Stimulated activated CD8-positive, alpha-beta memory T cell treated with anti-CD3 and anti-CD28 coated beads, Interleukin-12 subunit alpha, Interleukin-12 subunit beta, amount 100 ng/mL, for 1 hour (primary cell): ENCODE measurements at places on chromosomes 12 and 14.

DNA sequence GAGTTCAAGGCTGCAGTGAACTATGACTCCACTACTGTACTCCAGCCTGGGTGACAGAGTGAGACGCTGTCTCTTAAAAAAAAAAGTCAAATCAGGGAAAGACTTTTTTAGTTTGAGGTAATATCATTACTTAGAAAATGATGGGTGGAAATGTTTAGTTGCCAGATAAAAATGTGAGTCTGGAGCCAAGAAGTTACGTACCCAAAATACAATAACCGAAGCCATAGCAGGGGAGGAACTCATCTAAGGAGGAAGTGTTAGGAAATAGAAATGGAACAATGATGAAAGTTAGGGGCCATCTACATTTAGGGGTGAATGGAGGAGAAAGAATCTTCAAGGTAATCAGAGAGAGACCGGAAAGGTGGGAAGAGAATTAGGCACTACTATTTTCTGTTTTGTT is 98.8 kb downstream of the DACT1 start:
- DNase-seq = no peak

GRCh38 chr12:69437073-69437472 is 33.1 kb upstream of the FRS2 start:
- no peak for DNase-seq

DNA sequence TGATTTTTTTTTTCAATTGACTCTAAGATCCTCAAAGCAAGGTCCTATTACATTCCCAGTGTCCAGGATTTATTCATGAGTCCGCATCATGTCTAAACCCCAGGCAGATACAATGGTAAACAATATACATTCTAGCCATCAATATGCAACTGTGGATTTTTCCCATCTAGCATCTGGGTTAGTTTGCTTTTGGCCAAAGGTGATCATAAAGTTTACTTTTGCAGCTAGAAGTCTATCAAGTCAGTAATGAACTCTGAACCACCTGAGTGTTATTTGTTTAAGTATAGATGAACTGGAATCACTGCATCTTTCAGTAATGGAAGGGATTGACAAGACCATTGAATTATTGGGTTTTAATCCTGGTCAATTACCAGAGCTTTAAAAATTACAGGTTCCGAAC is 80.8 kb downstream of the STON2 start:
- no peak for DNase-seq

DNA sequence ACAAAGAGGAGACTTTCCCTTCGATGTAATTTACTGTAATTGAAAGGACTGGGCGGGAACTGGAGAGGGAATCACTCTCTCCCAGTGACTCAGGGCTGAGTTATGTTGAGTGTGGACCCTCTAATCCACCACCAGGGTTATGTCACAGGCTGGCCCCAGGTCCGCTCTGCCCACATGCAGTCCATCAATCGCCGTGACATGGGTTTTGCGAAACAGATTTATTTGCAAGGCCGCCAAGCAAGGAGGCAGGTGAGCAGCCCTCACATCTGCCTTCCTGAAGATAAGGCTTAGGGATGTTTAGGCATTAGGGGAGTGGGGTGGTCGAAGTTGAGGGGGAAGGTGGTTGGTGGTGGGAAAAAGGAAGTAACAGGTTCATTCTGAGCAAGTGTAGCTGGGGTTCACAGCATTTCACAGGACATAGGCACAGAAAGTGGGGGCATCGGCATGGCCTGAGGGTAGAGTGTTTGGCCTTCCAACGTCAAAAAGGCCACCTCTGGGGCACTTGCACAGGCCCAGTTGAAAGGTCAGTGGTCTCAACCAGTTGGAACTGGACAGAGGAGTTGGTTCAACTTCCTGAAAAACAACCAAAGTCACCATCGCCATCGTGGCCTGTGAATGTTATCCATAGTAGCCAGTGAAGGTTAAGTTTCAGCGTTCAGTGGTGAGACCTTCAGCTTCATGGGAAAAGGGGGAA is 66.9 kb downstream of the DNAH10 start:
- DNase-seq = no peak

DNA sequence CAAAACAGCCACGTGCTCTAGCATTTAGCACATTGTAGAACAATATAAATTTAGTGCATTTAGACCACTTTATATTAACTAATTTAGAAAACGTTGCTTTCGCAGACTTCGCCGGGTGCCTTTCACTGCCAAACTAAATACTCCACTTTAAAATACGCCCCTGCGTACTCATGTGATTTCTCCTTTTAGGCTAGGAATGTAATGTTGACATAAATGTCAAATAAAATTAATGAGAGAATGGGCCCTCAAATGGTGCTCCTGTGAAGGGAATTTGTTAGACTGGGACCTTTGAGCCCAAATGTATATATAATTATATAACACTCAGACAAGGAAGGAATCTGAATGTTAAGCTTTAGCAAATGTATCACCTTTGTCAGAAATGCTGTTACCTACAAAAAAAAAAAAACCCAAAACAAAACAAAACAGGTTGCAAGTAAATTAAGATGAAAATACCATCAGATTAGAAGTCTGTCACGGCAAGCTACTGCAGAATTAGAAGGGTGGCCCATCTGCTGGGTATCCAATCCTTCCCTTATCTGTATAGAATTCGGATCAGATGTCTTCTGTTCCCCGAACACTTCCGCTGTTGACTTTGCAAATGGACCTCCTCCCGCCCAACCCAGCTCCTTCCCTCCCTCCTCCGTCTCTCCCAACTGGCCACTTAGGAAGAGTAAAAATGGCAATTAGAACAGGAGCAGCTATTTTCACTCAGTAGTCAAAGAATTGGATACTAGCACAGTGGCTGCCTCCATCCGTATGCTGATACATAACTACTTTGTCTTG is 159.3 kb upstream of the FOXN3 start:
- DNase-seq = no peak

DNA sequence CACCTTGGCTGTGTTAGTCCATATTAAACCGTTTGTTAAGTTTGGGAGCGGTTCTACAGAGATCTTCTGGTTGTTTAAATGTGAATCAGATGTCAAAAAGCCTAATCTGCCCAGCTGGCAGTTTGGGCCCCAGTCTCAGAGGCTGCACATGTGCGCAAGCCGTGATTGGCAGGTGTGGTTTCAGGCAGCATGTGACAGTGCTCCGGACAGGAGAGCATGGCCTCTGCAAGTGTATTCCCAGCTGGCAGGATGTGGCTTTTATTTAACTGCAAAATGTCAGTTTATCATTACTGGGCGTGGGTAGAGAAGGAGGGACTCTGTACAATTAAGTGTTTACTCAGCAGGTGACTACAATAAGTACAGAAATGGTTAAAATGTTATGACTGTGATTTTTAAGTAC is 77.5 kb downstream of the PELI2 start:
- no peak for DNase-seq

GRCh38 chr14:92507174-92507768 is 6.3 kb upstream of the RIN3 start:
- DNase-seq = no peak

DNA sequence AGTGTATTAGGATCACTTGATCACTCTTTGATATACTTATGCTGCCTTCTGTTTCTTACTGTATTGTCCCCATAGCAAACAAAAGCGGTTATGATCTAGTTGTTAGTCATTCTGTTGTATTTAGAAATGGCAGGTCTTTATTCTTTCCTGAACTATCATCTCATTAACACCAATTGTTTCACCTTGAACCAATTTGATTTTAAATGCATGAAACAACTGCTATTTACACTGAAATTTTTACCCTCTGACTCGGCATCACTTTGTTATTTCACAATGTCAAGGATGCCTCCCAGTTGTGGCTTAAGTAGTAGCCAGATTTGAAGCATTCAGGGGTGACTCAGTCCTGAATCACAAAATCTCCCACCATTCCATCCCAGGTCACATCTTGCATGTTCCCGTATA is 303.5 kb downstream of the EGLN3 start:
- no peak for DNase-seq

- DNase-seq = no peak
These were observed 163.0 kb upstream of the NRXN3 start for GRCh38 chr14:78007160-78007559.

- no peak for DNase-seq
These were observed 188.9 kb downstream of the TMX1 start for GRCh38 chr14:51428981-51429380.

GRCh38 chr14:38874721-38875120 is 228.3 kb downstream of the SEC23A start:
- no peak for DNase-seq

DNA sequence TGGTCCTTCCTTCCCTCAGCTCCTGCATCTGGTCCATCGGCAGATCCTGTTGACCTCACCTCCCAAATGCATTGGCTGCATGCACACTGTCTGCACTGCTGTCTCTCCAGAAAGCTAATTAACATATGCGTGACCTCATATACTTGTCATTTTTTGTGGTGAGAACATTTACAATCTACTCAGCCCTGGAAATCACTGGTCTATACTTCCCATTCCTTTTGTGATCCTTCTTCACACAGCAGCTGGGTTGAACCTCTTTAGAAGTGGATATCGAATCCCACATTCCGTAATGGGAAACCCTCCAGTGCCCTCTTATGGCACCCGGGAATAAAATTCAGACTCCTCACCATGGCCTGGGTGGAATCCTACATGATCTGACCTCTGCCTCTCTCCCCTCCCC is 45.0 kb downstream of the SMOC1 start:
- no peak for DNase-seq

DNA sequence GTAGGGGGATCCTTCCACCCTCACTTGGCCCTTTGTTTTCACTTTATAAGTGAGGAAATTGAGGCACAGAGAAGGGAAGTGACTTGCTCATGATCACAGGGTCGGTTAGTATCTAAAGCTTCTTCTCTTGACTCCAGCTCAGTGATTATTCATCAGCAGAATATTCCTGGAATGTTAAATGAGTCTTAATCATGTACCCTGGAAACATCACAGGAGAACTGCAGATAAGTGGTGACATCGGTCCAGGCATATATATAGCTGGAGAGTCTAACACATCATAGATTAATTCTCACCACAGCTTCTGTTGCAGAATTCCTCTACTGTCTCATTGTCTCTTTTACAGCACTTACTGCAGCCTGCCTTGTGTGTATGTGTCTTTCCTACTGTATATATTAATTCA is 69.9 kb downstream of the PAH start:
- no peak for DNase-seq

- DNase-seq = no peak
These were observed 6.2 kb upstream of the GNPNAT1 start for GRCh38 chr14:52797653-52798052.

DNA sequence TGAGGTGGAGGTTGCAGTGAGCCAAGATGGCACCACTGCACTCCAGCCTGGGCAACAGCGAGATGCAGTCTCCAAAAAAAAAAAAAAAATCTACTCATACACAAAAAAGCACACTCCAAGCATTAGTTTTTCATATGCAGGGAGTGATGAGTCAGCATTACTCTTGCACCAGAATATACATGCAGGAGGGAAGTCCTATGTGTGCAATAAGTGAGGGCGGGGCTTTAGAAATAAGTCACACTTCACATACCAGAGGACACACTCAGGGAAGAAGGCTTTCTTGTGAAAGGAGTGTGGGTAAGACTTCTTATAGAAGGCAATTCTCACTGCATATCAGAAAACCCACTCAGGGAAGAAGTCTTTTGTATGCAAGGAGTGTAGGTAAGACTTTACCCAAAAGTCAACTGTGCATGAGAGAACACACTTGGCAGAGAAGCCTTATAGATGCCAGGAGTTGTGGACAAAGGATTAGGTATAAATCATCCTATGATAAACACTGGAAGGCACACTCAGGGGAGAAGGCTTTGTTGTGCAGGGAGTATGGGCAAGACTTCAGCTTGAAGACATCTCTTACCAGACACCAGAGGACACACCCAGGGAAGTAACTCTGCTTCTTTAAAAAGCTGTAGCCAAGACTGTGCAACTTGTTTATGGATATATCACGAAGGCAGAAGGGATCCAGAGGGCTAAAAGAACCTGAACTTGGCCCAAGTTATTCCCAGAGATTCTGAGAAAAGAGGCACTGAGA is 50.5 kb downstream of the ATF7 start:
- DNase-seq = no peak

DNA sequence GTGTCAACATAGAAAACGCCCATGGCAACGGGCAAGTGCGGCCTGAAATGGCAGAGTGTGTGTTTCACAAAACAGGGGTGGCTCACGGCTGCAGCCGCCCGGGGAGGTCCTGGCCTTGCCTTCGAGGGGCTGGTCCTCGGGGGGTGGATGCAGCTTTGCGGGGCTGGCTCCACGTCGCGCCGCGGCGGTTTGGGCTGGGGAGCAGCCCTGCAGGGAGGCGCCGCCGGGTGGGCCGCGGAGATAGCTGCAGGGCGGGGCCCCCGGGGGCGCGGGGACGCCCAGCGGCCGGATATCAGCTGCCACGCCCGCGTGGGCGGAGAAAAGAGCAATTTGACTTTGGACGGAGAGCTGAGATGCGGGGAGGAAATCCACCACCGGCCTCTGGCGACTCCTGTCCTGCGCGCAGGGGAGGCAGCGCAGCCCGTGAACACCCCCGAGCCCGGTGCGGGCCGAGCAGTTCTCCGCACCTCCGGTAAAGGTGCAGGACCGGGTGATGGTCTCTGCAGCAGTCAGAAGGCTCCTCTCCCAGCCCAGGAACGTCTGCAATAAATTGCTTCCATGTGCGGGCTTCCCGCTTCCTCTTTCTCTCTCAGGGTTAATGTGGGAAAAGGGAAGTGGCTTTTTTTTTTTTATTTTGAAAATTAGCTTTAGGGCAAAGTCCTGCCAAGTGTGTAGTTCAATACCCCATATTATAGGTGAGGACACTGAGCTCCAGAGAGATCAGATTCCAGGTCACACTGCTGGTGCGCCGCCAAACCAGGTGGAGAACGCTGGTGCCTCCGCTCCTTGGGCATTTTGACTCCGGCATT is 110.5 kb downstream of the ARF6 start:
- peak; percentile 48 for DNase-seq

DNA sequence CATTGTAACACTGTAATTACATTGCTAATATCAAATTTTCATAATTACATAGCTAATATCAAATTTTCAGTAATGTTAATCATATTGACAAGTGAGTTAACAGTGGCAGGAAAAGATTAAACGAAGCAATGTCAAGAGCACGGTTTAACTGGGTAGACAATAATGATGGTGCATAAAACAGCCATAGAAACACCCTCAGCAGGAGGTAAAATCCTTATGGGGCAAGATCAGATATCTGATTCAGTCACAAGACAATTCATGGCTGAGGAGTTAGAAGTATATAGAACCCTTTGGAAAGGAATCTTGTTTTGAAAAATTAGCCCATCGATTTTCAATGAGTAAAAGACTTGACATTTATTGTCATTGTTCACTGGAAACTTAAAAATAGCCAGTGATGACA is 190.6 kb downstream of the SLC2A13 start:
- DNase-seq = no peak

GRCh38 chr14:78327426-78328221 is 157.5 kb downstream of the NRXN3 start:
- DNase-seq = no peak

DNA sequence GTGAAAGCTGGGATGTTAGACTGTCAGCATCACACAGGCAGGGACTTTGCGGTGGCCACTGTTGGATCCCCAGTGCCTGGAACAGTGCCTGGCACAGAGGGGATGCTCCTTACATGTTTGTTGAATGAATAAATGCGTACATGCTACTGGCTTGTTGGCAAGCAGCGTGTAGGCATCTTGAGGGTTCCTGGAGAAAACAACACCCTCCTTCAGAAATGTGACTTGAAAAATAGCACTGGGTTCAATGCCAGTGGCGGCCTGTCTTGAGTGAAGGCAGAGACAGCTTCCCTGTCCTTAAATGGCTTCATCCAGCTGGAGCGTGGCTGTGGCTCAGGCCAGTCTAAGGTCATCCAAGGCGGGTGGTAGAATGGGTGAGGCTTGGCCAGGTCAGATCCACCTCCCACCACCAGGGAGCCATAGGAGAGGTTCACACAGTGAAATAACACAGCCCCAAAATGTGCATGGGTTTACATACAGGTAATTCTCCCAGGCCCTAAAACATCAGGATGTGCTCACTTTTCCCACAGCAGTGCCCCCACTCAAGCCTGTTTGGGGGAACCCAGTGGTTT is 171.4 kb downstream of the PHETA1 start:
- DNase-seq = no peak
